ENCODE measurements at places on chromosomes 3 and 15. TPM values are rescaled to one million over a fixed set of nuclear protein-coding genes. Genes with fewer than 3 reads are reported as not detected.
A peak's percentile ranks its signal among the peaks of the same experiment; 100 is the strongest.

Gene GOLGA8T
- total RNA-seq = not detected

DNA sequence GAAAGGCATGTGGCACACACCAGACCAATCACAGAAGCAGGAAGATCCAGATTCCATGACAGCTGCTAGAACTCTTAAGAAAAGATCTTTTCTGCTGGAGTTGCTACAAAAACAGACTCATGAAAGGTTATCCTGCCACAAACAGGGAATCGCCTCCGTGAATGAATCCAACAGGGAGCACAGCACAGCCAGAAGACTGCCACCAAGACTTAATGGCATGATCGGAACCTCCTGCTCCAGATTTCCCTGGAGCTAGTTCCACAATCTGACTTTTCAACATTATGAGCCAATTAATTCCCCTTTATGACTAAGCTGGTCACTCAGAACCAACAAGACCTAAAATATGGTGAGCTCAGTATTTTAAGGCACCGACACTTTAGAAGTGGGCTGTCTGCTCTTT lies 232.5 kb downstream of the FOXP1 start:
- no peak overlapping the region for H3K27ac ChIP-seq
- H3K36me3 ChIP-seq = peaks cover 10% of the 10 kb centered on the region
- no peak for DNase-seq
- no peaks in the 10 kb centered on the region for H3K27me3 ChIP-seq
- H3K4me1 ChIP-seq = peaks cover 53% of the 10 kb centered on the region

DNA sequence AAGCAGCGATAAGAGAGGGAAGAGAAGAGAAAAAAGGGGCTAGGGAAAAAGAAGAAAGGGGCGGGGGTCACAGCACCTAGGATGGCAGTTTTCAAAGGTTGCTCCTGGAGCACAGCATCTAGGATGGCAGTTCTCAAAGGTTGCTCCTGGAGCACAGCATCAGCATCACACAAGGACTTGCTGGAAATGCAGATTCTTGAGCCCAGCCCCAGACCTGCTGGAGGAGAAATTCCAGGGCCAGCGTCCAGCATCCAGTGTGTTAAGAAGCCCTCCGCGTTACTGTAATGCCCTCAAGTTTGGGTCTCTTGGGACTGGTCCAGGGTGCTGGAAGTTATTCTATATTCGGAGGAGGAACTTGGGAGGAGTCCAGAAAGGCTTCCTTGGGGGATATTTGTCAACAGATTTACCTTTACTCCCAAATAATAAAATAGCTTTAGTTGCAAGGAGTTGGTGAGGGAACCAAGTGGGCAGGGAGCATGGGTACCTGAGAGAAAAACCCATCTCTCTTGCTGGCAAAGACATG lies 519.4 kb downstream of the SHQ1 start:
- no peaks in the 10 kb centered on the region for H3K36me3 ChIP-seq
- peaks cover 2% of the 10 kb centered on the region for H3K27me3 ChIP-seq
- no peak overlapping the region for H3K4me3 ChIP-seq
- H3K27ac ChIP-seq = no peak overlapping the region

GRCh38 chr3:45640091-45640507 lies 45.5 kb downstream of the LIMD1 start:
- H3K4me3 ChIP-seq = no peak overlapping the region
- peaks cover 6% of the 10 kb centered on the region for H3K4me1 ChIP-seq
- no peak for DNase-seq
- H3K36me3 ChIP-seq = peaks cover 18% of the 10 kb centered on the region

GRCh38 chr3:139771331-139771730 lies 93.6 kb upstream of the NMNAT3 start:
- no peak overlapping the region for H3K27ac ChIP-seq
- no peaks in the 10 kb centered on the region for H3K36me3 ChIP-seq

GRCh38 chr3:15042936-15043335 lies 22.2 kb downstream of the MRPS25 start:
- no peak overlapping the region for H3K4me3 ChIP-seq
- H3K27ac ChIP-seq = peak overlapping the region; percentile 35
- H3K36me3 ChIP-seq = peaks cover 49% of the 10 kb centered on the region
- no peaks in the 10 kb centered on the region for H3K27me3 ChIP-seq
- DNase-seq = no peak
- peaks cover 33% of the 10 kb centered on the region for H3K4me1 ChIP-seq

Gene VPS18
- 7.8 TPM for total RNA-seq

Gene CPN2
- not detected for total RNA-seq
